Foreskin fibroblast (primary cell): ENCODE measurements at places on chromosomes 6 and 20.
A peak's percentile ranks its signal among the peaks of the same experiment; 100 is the strongest.

- DNase-seq, result no peak
Observed at GRCh38 chr6:121670511-121670910, 235.1 kb downstream of the GJA1 start.

DNA sequence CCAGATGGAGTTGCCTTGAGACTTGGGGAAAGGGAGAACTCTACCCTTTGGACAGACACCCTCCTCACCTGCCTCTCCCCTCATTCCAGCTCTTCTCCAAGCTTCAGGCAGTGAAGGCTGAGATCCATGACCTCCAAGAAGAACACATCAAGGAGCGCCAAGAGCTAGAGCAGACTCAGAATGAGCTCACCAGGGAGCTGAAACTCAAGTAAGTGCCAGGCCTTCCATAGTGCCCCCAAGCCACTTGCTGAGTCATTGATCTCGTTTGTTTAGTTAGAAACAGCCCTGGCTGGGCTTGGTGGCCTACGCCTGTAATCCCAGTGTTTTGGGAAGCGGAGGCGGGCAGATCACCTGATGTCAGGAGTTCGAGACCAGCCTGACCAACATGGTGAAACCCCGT, 39.2 kb downstream of the KIF3B start:
- DNase-seq, result peak; percentile 14

- no peak for DNase-seq
Observed at GRCh38 chr20:23245553-23246181, 104.9 kb upstream of the NXT1 start.

- no peak for DNase-seq
Observed at GRCh38 chr20:47666304-47666703, 119.0 kb downstream of the SULF2 start.

- no peak for DNase-seq
Observed at GRCh38 chr20:57838670-57839151, 128.9 kb upstream of the PMEPA1 start.

GRCh38 chr20:9918348-9918747, 79.5 kb upstream of the PAK5 start:
- no peak for DNase-seq

DNA sequence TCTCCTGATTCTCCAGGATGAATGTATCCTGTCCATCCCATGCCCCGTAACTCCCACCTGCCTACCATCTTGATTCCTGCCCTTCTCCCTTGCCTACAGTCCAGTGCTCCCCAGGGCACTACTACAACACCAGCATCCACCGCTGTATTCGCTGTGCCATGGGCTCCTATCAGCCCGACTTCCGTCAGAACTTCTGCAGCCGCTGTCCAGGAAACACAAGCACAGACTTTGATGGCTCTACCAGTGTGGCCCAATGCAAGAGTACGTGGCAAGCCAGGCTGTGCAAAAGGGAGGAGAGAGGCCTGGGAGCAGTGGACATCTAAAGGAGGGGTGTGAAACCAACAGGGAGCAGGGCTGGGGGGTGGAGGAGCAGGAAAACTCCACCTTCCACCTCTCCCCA, 15.0 kb upstream of the ZNF76 start:
- no peak for DNase-seq

DNA sequence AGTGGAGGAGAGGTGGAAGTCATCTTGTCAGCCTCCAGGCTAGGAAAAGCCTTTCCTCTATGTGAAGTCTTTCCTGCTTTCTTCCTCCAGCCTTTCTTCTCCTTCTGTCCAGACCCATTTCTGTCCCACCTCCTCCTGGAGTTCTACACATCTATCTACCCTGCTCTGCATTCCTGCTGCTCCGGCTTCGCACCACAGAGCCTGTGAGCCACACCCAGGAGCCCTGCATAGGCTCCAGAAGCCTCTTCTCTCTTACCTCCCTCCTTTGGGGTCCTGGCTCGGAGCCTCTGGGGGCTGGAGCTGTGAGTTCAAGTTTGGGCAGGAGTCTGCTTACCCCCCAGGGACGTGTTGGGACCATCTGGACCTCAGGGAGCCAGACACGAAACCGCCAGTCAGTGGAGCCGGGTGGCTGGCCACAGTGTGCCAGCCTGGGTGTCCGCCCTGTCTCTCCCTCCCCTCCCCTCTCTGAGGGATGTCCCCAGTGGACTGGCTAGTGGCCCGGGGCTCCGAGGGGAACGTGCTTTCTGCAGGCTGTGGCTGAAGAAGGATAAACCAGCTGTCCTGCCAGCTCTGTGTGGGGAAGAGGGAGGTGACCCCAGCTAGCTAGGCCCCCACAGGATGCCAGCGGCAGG, 99.2 kb downstream of the VEGFA start:
- no peak for DNase-seq

- no peak for DNase-seq
Observed at GRCh38 chr6:151436802-151437201, 15.1 kb downstream of the RMND1 start.

- no peak for DNase-seq
Observed at GRCh38 chr6:29793036-29793356, 34.6 kb upstream of the HLA-G start.

- DNase-seq, result no peak
Observed at GRCh38 chr6:55064711-55065420, 109.4 kb upstream of the HCRTR2 start.

DNA sequence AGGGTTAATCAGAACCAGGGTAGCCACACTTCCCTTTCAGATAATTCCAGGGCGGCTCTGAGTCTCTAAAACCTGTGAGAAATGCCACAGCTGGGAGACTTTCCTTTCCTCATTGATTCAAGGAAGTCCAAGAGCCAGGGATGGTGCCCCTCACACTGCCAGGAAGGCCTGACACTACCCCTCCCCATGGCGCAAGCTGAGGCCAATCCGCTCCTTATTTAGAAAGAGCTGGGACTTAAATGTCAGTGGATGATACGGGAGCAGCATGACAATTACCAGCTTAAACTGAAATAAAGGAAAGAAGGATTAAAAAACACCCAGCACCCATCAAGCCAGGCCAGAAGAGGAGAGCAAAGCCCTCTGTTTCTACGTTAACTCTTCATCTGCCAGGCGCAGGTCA, 244.4 kb downstream of the LRFN2 start:
- DNase-seq, result no peak

- peak; percentile 59 for DNase-seq
Observed at GRCh38 chr6:130929036-130929678, 102.0 kb downstream of the SMLR1 start.

DNA sequence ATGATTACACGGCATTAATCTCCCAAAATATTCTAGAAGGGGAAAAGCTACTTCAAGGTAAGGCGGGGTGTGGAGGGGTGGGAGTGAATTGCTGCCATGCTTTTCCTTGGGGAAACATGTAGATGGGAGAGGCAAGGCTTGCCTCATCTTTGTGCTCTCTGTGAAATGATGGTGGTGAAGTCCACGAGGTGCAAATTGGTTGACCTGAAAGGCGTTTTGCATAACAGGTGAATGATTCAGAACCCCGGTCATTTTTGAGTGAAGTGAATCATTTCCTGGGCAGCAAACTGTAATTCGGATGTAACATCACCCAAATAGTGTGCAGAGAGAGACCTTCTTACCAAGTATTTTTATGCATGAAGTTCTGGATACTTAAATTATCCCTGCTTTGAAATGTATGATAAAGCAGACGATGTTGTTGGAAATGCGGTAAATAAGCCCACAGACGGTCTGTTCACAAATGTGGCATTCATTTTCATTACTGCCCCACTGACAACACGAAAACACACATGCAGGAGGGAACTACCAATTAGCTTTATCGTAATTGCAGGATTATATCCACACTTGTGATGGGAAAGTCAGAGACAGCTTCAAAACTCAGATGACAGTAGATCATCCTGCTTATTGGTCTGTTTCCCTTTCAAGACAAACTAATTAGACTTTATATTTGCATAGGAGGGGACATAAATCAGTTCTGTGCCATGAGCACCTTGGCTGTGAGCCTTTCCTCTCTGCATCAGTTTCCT, 3.0 kb downstream of the CDH4 start:
- DNase-seq, result peak; percentile 35

- no peak for DNase-seq
Observed at GRCh38 chr20:58494923-58495622, 20.1 kb downstream of the APCDD1L start.

DNA sequence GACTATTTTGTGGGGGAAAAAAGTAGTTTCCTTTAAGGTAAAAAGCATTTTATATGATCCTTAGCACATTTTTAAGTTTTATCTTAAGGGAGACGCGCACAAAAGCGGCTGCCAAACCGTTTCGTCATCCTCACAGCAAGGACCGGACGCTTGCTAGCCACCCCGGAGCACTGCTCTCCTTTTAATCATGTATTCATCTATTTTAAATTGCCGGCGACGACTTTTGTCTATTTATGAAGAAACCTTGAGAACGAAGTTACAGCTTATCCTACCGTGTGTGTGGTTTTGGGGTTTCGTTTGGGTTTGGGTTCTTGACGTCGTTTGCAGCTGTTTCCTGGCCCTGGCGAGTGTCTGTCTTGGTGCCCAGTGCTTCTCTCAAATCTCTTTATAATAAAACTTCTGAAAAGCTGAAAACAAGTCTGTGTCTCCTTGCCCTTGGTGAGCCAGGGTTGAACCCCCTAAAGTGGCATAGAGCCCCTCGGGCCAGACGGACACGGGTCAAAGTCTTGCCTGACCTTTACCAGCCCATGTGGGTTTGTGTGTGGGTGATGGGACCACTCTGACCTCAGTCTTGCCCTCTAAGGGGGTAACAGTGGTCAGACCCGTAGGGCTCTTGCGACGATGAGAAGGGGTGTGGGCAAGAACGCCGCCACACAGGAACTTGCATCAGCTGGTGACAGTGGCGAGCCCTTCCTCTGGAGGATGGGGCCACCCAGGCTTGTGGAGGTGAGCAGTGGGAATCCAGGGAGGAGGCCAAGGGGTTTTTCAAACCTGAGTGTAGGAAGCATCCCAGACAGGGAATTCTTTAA, 117.6 kb downstream of the JPH2 start:
- no peak for DNase-seq

- no peak for DNase-seq
Observed at GRCh38 chr20:53631909-53632662, 38.4 kb upstream of the ZNF217 start.

DNA sequence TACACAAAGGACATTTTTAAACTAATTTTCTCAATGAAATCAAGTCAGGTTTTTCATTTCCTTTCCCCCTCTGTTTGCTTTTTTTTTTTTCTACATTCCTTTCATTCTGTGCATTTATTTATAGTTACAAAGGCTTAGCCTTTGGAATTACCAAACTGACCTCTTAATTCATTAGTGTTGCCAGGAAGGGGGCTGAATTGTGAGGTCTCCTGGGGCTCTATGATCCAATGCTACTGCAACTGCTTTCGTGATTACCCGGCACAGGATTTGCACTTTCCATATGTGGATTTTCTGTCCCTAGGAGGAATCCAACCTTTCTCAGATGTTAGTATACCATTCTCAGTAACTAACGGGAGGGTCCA, 35.3 kb downstream of the NEDD9 start:
- peak; percentile 81 for DNase-seq

DNA sequence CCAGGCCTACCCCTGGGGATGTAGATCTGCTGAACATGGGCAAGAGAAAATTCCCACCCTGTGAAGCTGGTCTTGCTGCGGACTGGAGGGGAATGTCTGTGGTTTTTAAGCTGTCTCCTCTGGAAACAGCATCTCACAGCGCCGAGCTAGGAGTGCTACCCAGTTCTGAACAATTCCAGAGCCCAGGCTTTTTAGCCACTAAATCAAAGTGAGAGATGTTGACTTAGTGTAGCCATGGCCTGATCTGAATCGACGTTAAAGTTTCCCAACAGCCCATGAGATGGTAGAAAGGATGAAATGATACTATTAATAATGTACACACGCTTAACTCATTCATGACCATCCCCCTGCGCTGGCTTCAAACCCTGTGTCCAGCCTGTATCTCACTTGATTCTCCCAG, 63.7 kb downstream of the KCNB1 start:
- DNase-seq, result no peak

DNA sequence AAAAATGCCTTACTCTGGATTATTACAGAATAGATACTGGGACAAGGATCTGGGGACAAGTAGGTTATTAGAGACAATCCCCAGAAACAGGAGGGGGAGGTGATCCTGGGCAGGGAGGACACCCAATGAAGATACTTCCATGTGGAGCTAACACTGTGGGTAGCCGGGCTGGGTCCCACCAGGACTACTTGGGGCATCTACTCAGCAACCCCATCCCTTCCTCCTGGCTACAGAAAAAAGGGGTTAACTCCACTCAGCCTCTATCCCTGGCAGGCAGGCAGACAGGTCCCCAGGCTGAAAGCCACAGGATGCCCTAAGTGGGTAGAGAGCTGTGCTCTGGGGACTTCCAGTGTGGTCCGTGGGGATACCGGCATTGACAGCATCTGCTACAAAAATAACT, 68.0 kb upstream of the NXT1 start:
- no peak for DNase-seq

GRCh38 chr6:122389704-122390372, 9.6 kb upstream of the HSF2 start:
- no peak for DNase-seq

DNA sequence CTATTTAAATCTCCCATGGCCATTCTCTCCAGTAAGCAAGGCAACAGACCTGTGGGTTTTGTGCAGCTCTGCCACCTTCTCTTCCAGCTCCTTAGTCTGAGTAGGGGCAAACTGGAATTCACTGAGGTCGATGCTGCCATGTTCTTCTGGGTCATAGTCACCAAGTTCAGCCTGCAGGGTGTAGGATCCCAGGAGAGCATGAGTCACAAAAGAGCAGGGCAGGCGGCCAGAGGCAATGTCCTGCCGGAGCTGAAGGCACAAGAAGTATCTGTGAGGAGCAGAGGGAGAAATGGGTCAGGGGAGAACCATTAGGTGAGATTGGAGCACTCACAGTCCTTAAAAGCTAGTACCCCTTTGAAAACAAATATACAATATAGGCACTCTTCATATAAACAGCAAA, 73.7 kb downstream of the SMLR1 start:
- peak; percentile 91 for DNase-seq

- DNase-seq, result no peak
Observed at GRCh38 chr6:17842934-17843821, 136.5 kb upstream of the NUP153 start.

DNA sequence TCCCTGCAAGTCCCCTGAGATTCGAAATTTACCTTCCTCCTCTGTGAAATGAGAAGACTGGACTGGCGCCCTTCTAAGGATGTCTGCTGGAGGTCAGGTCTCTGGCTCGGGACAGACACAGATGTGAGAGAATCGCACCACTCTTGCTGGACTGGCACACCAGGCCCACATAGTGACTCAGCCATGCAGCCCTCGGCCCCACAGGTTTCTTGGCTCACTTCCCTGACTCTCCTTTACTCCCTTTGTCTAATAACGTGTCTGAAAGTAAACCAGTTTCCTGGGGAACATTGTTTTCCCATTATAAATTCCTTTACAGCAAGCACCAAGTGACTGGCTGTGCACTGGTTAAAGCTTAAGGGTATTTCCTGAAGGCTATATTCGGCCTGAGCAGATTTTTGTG, 106.7 kb upstream of the PLEKHG1 start:
- no peak for DNase-seq

DNA sequence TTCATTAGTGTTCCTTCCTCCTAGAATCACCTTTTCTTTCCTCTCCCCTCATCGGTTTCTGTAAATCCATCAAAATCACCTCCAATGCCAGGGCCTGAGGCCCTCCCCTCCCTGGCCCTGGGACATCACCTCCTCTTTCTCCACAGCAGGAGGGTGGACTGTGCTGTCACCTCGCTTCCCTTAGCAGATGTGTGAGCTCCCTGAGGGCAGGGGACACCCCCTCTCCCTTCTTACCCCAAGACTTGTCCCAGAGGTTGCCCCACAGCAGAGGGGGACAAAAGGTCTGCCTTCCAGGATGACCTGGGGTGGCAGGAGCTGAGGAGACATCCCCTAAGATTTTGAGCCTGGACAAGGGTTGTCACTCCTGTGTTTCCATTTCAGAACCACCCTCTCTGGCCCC, 5.9 kb downstream of the ULBP1 start:
- no peak for DNase-seq

- no peak for DNase-seq
Observed at GRCh38 chr20:18628330-18628920, 40.6 kb downstream of the DTD1 start.
